Heart right ventricle (tissue), 16 donors: ENCODE measurements at places on chromosomes 12 and 14. TPM values are rescaled to one million over a fixed set of nuclear protein-coding genes. Genes with fewer than 3 reads are reported as not detected.

DNA sequence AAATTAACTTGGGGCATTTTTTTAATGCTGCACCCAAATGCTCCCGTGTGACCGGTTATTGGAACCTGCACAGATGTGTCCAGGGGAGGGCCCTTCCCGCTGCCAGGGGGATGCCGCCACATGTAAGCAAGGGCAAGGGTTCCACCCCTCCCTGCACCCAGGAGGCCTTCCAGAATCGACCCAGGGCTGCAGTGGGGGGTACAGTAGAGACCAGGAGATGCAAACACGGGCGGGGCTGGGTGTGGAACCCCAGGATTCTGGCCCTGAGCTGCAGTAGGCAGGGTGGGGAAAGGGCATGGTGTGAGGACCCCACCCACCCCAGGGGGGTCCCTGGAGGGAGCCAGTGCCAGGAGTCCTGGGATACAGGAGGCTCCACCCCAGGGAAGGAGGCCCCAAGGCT, 54.1 kb downstream of the TNFAIP2 start:
- no peak for DNase-seq

- no peak for DNase-seq
Observed at GRCh38 chr14:32349322-32349721, 20.2 kb downstream of the AKAP6 start.

- DNase-seq, result no peak
Observed at GRCh38 chr12:7221486-7221885, 32.0 kb downstream of the PEX5 start.

DNA sequence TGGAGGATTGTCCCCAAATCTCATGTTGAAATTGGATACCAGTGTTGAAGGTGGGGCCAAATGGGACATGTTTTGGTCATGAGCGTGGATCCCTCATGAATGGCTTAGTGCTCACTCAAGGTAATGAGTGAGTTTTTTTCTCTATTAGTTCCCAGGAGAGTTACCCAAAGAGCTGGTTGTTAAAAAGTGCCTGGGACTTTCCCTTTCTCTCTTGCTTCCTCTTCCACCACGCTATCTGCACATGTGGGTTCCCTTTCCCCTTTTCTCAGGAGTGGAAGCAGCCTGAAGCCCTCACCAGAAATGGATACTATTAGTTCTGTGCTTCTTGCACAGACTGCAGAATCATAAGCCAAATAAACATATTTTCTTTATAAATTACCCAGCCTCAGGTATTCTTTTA, 465.4 kb downstream of the FSCB start:
- no peak for DNase-seq

GPR137C gene
- total RNA-seq, result 2.2 TPM

- DNase-seq, result no peak
Observed at GRCh38 chr12:114993165-114993564, 309.2 kb upstream of the TBX3 start.

DNA sequence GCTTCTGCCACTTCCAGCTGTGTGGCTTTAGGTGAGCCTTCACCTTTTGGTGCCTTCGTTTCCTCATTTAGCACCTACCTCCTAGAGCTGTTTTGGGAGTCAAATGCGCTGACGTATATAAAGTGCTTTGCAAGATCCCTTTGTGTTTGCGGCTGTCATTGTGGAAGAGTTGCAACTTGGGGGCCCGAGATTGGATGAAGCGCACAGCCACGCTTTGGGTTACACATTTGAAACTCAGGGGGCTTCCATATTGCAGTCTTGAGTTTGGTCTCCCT, 636 bp upstream of the ARL6IP4 start:
- DNase-seq, result no peak

ANKRD33 gene
- not detected for total RNA-seq

KRT5 gene
- total RNA-seq, result not detected

- DNase-seq, result no peak
Observed at GRCh38 chr12:132437252-132437932, 52.6 kb upstream of the FBRSL1 start.

STON2 gene
- 5.5 TPM for total RNA-seq

- DNase-seq, result no peak
Observed at GRCh38 chr12:22935501-22935900, 310.5 kb downstream of the ETNK1 start.

DNA sequence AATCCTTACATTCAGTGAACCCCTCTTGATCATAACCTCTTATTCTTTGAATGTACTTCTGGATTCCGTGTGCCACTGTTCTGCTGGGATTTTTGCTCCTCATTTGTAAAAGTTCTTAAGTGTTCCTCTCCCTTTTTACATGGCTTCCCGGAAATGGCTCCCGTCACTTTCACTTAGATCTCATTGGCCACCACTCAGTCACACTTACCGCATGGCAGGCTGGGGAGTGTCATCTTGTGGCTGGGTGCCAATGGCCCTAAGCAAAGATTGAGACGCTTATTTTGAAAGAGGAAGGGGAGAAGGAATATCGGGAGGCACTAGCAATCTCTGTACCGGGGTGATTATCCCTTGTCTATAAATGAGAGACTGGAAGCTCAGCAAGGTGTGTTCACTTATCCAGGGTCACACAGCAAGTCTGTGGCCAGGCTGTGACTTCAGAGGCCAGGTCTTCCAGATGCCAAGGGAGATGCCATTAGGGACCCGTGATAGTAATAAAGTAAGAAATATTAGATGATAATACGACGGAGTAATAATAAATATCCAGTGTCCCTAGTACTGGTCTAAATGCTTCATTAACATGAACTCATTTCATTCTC, 68.8 kb downstream of the RNFT2 start:
- DNase-seq, result no peak

DNA sequence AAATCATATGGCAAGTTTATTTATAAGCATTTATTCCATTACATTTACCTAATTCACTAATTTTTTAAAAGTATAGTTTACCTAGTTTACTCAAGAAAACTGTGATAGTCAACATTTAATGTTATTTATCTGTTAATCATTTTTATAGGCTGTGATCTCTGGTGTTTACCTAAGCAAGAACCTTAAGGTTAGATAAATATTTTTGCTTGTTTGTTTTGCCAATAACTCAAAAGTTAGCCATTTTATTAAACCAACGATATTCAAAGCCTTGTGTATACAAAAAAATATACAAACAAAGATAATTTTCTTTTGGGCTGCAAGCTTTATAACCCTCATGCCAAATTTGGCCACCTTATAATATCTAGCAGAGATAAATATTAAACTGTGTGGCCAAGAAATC, 157.3 kb downstream of the SLCO1B3 start:
- no peak for DNase-seq

DNA sequence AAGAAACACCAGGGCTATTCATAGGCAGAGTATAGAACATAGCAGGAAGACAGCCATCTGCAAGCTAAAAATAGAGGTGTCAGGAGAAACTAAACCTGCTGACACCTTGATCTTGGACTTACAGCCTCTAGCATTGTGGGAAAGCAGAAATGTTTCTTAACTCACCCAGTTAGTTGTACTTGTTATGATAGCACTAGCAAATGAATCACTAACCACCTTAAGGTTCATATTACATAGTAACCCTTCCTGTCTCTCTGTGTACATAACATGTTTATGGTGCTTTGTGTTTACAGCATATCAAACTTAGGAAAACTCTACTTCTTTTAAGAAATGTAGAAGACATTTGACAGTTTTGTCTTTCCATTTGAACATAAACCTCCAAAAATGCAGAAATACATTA, 1031.3 kb downstream of the FSCB start:
- DNase-seq, result no peak

- peak; percentile 77 for DNase-seq
Observed at GRCh38 chr14:99736603-99737371, 52.7 kb downstream of the CYP46A1 start.

GRCh38 chr12:115752913-115753726, 524.4 kb downstream of the MED13L start:
- no peak for DNase-seq

- DNase-seq, result no peak
Observed at GRCh38 chr14:102911541-102911951, 10.9 kb upstream of the AMN start.

DNA sequence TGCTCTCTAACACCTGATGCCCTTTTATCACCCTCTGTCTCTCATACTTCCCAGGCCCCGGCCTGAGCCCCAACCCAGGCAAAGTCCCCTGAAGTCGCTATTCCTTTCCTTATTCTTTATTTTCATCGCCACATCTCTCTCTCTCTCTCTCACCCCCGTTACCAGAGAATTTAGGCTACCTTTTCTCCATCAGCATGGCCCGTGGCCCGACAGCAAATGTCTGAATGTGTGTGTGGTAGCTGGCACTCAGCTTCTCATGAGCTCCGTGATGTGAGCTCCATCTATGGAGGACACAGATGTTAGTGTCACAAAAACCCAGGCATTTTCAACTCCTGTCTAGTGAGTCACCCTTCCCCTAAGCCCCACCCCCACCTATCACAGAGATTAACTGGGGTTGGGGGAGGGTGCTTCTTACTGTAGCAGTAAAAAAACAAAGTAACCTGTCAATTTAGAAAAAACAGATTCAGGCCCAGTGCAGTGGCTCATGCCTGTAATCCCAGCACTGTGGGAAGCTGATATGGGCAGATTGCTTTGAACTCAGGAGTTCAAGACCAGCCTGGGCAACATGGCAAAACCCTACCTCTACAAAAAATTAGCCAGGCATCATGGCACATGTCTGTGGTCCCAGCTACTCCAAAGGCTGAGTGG, 53.8 kb downstream of the VCPKMT start:
- no peak for DNase-seq

- no peak for DNase-seq
Observed at GRCh38 chr14:86221755-86222154, 691.8 kb downstream of the FLRT2 start.

- no peak for DNase-seq
Observed at GRCh38 chr12:22059976-22060647, 14.1 kb downstream of the CMAS start.

- no peak for DNase-seq
Observed at GRCh38 chr12:108759924-108760323, 28.6 kb upstream of the CORO1C start.

- DNase-seq, result no peak
Observed at GRCh38 chr12:22173177-22173576, 127.2 kb downstream of the CMAS start.

DNA sequence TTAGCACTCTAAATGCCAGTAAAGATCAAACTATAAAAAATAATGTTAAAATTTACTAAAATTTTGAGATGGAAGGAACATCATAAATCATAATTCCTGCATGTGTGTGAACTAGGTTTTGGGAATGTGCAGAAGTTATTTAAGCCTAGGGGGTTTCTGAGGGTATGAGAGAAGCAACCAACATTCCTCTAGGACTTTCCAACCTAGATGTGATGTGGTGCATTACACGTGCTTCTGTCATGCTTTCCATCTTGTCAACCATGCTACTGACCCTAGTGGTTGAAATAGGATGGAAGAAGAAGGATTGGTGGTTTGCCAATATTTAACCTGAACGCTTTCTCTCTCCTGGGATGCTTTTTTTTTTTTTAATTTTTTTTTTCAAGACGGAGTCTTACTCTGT, 209.3 kb downstream of the AEBP2 start:
- no peak for DNase-seq

GRCh38 chr14:45728434-45729225, 475.6 kb upstream of the MIS18BP1 start:
- no peak for DNase-seq

GRCh38 chr12:28704477-28705169, 444.5 kb upstream of the FAR2 start:
- DNase-seq, result no peak

GRCh38 chr14:51396222-51396815, 156.3 kb downstream of the TMX1 start:
- peak; percentile 10 for DNase-seq

GRCh38 chr12:131950182-131950913, 606 bp downstream of the EP400 start:
- DNase-seq, result peak; percentile 36

DNA sequence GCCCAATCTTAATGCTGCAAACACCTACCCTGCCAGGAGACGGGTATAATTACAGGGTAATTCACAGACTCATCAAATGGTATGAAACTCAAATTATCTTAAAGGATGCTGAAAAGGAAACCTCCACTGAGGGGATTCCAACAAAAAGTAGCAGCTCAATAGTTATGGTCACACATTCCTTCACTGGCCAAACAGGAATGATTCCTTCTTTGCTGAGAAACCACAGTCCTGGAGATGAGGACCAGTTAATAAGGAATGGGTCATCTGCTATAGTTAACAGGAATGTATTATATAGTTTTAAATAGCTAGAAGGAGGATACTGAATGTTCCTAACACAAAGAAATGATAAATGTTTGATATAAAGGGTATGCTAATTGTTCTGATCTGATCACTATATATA, 136.9 kb downstream of the STXBP6 start:
- no peak for DNase-seq

HOXC9 gene
- total RNA-seq, result not detected

PTHLH gene
- not detected for total RNA-seq

GRCh38 chr12:68904351-68904962, 28.5 kb downstream of the CPM start:
- no peak for DNase-seq

TMPRSS12 gene
- not detected for total RNA-seq

CAND1 gene
- total RNA-seq, result 35.2 TPM

- DNase-seq, result no peak
Observed at GRCh38 chr12:75592638-75593335, 81.4 kb upstream of the KRR1 start.

DPY19L2 gene
- total RNA-seq, result 55.0 TPM

DNA sequence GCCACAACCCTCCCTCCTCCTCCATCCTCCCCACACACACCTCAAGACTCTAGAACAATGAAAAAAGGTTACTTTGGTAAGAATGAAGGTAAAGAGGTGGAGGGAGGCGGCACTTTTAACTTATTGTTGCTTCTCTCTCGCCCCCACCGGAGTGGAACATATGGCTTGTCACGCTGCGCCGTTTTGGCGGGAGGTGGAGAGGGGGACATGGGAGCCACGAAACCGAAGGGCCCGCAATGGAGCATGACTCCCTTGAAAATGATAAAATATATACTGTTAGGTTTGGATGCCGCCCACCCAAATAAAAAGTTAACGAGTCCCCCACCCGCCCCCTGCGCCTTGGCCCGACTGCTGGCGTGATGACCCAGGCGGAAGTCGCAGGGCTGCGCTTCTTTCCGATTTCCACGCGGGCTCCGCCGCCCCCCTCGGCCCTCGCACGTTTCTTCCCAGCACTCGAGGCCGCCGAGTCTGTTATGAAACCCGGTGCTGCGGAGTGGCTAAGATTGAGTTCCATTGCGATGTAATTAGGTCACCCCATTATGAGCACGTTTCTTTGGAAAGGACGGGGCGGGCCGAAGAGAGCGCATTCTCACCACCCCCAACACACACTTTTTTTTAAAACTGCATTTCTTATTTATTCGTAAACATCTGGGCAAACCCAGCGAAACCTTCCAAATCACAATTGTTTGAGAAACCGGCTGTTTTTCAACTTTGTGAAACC, 1.4 kb upstream of the ZFP36L1 start:
- DNase-seq, result peak; percentile 85

CDH24 gene
- total RNA-seq, result 1.6 TPM

DNA sequence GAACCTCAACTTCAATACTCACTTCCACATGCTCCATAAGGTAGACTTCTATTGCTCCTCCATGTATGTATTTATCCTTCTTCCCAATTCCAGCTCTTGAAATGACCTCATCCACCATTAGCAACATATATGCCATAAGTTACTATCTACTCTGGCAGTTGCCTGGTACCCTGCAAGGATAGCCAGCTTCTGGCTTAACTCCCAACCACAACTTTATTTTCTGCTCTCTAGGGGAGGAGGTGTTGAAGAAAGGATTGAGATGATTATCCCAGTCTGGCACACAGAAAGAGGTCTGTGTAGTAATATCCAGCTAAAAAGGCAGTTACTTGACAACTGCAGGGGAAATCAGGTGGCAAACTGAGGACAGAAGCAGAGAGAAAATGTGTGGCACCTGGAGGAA, 71.5 kb upstream of the MDM1 start:
- no peak for DNase-seq
